ENCODE measurements at places on chromosomes 1 and 21.
A peak's percentile ranks its signal among the peaks of the same experiment; 100 is the strongest.

- DNase-seq: no peak
Observed at GRCh38 chr1:246791303-246791918, 67.2 kb downstream of the SCCPDH start.

DNA sequence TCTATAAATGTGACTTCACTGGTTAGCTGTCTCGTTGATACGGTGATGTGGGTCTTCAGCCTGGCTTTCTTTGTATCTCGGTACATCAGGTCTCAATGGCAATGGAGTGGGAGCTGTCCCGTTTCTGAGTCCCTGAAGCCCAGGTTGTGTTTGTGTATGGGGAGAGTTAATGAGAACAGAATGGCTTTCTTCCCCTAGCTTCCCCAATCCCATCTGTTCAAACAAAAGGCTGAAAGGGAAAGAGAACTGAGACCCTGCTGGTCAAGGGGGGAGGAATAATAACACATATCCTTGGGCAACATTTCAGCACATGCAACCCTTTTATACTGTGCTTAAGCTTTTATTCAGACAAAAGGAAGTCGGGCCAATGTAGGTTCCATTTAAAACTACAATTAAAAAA is 28.4 kb upstream of the CASQ2 start:
- no peak for DNase-seq

GRCh38 chr1:186715887-186716809 is 35.9 kb upstream of the PTGS2 start:
- no peak for DNase-seq

GRCh38 chr1:161195171-161195570 is 3.7 kb downstream of the ADAMTS4 start:
- DNase-seq: no peak

GRCh38 chr1:203668401-203668800 is 41.8 kb downstream of the ATP2B4 start:
- no peak for DNase-seq

GRCh38 chr1:77642196-77642595 is 40.3 kb downstream of the ZZZ3 start:
- DNase-seq: no peak

- peak; percentile 64 for DNase-seq
Observed at GRCh38 chr1:19918057-19918456, 5.4 kb downstream of the PLA2G2E start.

- no peak for DNase-seq
Observed at GRCh38 chr1:163959622-163960021, 599.4 kb upstream of the PBX1 start.

DNA sequence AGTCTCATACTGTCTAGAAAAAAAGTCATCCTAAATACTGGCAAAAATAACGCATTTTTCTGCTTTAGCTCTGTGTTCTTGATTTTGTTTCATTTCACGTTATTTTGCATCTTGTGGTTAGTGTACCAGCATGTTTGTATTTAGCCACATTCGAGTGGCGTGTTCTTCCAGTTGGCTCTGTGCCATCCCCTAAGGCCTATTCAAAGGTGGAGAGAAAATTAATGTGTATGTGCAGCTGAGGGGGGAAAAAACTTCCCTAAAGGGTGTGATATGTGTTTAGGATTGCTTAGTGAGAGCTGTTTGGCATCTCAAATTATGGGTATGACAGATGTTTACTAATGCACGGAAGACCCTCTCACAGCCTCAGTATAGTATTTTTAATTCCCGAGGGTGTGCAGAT is 12.1 kb downstream of the DNAJC16 start:
- DNase-seq: no peak

GRCh38 chr1:245118806-245119205 is 36.0 kb upstream of the KIF26B start:
- no peak for DNase-seq

GRCh38 chr1:184395937-184396480 is 9.2 kb downstream of the C1orf21 start:
- no peak for DNase-seq

- DNase-seq: no peak
Observed at GRCh38 chr1:19043579-19044443, 87.3 kb upstream of the IFFO2 start.

DNA sequence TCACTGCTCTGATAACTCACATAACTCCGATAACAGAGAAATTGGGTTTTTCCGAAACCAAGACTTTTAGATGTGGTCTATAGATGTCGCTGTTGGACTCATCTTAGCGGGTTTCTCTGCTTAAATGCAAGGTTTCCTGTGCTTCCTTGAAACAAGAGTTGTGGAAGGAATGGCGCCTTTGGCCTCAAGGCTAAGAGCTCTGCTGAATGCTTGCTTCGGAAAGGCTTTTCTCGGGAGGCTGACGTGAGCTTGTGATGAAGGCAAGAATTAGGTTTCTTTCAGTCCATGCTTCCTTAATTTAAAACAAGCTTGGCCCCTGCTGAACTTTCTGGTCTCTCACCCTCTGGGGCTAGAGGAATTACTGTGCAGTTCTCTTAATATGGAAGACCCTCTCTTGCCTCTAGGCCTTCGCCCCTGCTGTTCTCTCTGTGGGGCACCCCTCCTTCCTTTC is 113.5 kb downstream of the MAP3K21 start:
- DNase-seq: no peak

DNA sequence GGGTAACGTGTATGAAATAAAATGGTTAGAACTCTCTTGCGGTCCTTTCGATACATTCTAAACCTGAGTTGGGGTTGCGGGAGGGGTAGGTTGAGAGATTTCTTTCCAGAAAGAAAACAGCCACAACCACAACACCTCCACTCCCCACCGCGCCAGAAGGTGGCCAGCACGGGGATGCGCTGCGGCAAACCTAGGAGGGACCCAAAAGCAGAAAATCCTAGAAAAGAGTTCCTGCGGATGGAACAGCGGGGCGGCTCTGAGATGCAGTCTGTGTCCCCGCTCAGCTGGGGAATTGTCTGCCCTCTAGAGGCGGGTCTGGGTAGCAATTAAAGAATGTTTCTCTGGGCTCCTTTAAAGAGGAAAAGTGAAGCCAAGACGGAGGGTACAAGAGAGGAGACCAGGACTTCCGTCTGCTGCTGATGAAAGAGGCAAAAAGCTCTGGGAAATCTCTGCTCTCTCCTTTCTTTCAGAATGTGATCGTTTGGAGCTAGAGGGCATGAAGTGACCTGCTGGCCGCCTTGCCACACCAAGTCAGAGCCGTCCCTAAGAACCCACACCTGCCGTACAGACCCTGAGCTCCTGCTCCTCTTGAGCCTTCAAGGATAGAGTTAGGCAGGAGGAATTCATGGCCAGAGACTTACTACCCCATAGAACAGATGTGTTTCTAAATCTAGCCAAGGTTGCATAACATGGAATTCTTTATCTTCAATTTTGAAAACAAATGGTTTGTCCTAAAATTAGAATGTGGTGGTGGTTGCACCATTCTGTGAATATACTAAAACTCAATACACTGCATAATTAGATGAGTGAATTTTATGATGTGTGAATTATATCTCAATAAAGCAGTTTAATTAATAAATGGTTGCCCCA is 46.5 kb upstream of the COA6 start:
- DNase-seq: peak; percentile 44

- no peak for DNase-seq
Observed at GRCh38 chr1:186063091-186063657, 311.9 kb downstream of the TPR start.

DNA sequence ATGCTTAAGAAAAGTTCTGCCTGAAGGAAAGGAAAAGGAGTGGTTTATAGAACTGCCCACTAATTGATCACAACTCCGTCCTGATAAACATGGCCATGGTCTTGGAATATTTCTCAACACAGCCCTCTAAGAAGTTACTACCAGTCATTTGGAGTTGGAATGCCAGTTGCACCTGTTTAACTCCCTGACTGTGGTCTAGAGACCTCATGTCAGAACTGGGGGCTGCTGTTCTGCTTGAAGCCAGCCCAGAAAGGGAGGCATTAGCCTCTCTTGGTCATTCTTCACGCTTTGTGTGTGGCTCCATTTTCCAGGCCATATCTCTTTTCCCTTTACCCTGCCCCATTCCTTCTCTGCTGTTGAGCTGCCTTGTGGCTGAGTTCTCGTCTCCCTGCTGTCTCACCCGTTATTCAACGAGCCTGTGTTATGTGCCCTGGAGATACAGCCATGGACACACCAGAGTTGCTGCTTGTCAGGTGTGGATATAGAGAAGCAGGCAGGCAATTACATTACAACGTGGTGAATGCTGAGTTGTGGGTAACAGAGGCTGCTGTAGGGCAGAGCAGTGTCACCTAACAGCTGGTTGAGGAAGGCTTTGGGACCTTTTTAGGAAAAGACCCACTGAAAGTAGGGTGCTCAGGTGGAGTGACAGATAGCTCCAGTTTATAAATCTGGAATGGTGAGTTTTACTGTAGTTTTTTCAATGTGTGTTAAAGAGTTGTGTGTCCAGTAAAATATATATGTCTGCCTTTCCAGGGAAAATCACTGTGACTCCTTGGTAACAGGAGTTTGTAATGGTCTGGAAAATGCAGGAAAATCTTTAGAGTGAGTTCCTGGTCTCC is 137.0 kb upstream of the IPO9 start:
- no peak for DNase-seq

- DNase-seq: no peak
Observed at GRCh38 chr1:183778568-183779433, 26.1 kb upstream of the RGL1 start.

DNA sequence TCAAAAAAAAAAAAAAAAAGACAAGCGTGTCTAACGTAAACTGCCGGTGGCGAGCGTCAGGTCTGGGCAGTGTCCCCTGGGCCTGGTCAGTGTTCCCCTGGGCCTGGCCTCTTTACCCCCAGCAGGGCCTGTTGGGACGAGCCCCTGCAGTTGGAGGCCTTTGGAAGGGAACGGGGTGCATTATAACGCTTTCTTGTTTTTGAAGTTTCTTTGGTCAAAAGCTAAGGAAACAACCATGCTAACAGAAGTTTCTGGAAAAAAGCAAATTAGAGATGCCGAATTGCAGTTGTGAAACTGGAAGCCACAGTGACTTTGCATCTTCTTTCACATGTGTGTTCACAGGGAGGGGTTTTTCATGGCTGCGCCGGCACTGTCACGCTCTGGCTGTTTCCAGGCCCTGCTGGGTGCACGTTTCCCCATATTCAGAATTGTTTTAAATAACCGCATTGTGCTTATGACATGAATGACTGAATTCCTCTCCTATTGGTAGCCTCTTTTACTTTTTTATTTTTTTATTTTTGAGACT is 16.0 kb downstream of the RRP1 start:
- no peak for DNase-seq

- DNase-seq: no peak
Observed at GRCh38 chr21:34845521-34846451, 177.0 kb downstream of the CLIC6 start.

GRCh38 chr1:101592845-101593244 is 356.0 kb downstream of the S1PR1 start:
- no peak for DNase-seq

- DNase-seq: peak; percentile 47
Observed at GRCh38 chr1:43453442-43454269, at the start of gene HYI. Gene HYI, minus strand, starts transcription at chr1:43453931. Its CDS starts 138 bp downstream, at chr1:43453793.

DNA sequence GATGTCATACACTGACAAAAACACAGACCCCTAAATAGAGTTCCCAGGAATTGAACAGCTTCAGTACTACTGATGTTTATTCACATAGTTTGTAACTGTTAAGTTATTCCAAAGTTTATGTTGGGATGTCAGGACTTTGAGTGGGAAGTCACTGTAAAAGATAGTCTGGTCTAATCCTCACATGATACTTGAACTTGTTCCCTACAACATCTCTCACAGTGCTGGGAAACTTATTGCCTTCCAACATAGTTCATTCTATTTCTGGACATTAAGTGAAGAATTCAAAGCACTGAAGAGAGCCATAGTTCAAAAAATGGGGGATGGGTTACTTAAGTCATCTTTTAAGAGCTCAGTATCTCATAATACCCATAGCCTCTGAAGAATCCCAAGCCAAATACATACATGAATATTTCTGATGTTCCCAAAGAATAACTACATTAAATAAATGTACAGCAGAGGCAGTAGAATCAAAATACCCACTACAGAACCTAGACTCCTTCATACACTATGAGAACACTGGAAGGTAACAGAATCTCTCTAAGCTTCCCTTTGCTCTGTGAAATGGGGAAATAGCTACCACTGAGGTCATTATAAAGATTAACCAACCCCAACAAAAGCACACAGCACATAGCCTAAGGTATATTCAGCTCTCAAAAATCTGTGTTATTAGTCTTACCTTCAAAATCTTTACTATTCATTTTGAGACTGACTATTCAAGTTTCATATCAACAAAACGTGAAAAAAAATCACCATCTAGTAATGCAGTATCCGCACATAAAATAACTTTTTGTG is 81.4 kb downstream of the ESRRG start:
- no peak for DNase-seq

GRCh38 chr21:39633770-39634181 is 21.0 kb downstream of the B3GALT5 start:
- no peak for DNase-seq

DNA sequence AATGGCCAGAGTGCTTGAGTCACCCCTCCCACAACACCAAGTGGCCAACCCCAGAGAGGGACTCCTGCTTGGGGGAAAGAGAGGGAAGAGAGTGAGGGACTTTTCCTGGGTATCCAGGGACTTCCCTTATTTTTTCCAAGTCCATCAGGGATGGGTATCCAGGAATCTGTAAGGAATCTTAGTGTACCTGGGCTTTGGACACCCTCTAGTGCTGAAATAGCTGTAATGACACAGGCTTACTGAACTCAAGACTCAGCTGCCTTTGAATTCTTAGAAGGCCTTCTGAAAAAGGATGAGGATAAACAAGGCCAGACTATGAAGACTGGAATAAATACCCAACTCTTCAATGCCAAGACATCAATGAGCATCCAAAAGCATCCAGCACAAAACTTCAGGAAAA is 12.0 kb downstream of the TSHB start:
- no peak for DNase-seq

DNA sequence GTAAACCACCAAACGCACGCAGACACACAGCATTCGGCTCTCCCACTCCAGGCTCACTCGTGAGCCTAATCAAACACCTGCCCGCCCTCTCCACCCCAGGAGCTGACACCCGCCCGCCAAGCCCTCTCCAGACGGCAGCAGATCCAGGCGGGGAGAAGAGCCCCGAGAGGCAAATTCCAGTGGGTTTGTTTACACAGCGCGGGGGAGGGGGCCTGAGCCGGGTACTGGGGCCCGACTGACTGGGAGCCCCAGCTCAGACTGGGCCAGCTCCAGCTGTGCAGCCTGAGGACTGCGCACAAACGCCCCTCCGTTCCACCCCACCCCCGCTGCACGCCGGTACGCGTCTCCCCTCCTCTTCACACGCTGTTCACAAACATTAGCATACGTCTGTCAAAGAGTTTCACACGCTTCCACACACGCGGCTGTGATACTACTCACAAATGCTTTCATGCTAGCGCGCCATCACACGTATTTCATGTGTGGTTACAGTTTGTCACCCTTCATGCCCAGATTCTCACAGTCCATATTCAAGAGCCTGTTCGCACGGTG is 1.0 kb upstream of the EFNA1 start:
- DNase-seq: no peak

GRCh38 chr1:234102583-234102982 is 198.1 kb downstream of the SLC35F3 start:
- DNase-seq: no peak

- DNase-seq: no peak
Observed at GRCh38 chr1:217402301-217402700, 228.6 kb downstream of the GPATCH2 start.
